NCI-H1436 treated with DMSO at 0.1 percent for 48 hours (cell line): ENCODE measurements at places on chromosomes 7 and 10.

DNA sequence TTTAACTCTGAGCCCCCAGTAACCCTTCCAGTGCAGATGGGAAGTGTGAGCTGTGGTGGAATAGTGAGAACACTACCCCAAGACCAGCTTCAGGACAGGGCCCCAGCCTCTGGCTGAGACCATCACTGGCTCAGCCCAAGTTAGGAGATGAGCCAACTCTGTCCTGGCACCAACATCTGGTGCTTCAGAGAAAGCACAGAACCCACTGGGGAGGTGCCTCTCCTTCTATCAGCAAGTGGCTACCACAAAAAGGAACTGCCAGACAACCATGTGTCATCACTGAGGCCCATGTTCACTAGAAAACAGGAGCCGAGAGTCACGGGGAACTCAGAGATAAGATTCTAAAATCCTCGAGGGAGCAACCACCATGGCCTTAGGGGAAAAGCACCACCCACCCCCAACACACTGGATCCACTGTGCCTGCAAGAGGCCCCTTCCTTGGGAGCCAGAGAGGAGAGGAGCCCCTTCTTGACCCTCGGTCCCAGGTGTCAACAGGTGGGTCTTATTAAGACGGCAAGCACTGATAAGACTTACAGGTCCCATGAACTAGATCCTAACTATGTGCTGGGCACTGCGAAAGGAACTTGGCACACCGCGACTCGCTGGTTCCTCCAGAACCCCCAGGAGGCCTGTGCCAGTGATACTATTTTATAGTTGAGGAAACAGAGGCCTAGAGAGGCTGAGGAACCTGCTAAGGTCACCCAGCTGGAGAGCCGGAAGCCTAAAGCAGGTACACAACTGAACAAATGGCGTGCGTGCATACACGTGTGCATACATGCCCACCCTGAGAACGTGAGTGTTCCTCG is 102.7 kb downstream of the FAM53B start:
- no peak for DNase-seq

DNA sequence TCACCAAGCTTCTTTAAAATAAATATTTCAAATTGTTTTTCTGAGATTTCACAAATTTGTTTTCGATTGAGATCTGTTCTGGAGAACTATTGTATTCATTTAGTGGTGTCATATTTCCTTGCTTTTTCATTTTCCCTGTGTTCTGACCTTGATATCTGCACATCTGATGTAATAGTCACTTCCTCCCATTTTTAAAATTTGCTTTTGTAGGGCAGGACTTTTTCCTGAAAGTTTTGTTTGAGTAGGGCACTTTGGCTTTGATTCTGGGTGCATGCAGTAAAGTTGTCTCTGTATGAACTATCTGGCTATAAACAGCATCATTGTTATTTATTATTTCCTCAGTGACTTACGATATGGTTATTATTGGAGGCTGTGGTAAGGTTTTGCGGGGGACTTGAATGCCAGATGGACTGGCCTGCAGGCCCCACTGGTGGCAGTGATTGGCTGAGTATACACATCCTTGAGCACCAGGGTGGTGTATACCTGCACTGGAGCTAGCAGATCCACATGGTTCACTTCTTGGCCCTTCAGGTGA is 83.6 kb downstream of the CSTF2T start:
- no peak for DNase-seq

DNA sequence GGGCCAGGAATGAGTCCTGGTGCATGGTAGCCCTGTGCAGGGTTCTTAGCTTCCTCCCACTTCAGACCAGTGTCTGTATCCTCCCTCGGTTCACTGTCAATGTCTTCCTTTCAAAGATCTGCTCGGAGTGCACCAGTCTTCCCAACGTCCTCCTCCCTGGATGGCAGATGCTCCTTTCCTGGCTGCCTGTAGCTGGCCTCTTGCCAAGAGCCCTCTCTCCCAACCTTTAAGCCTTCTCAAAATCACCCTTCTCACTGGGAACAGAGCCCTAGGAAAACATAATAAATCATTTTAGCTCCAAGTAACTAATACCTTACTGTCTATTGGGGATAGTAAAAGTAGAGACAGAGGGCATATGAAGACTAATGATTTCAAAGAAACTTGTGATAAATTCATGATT is 490.6 kb downstream of the CCSER2 start:
- DNase-seq = no peak

GRCh38 chr7:21640105-21640504 is 97.3 kb downstream of the DNAH11 start:
- DNase-seq = no peak

GRCh38 chr7:3356173-3356572 is 55.1 kb downstream of the SDK1 start:
- DNase-seq = no peak

- DNase-seq = no peak
Measured at GRCh38 chr7:30470771-30471170, 7.8 kb downstream of the NOD1 start.

DNA sequence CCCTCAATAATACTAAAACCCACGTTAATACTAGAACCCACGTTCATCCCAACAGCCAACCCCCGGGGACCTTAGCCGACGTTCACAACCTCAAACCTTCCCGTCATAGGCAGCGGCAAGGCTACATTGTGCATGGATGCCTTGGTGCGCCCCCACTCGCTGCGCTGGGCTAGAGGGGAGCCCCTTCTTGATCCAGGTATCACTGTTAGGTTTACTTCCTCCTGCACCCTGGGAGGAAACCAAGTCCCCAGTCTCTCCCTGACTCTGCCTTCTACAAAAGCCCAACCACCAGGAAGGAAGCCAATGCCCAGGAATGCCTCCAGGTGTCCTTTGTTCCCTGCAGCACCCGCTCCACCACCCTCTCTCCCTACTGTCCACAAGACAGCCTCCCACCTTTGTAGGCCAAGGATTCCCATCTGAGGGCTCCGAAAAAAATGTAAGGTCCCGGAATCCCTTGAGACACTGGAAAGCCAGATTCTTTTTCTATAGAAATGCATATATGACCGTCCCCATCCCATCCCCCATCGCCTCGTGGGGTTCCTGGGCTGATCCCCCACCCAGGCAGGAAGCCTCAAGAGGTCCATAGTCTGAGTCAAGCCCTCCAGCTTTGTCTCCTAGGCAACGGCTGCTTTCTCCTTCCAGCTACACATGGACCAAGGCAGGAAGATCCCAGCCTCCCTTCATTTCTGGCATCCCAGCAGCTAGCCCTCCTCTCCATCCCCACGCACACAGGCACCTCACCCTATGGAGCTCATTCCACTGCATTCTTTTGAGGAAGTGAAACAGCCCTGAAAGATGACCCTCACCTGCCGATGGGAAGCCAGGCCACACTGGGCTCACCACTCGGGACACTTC is 25.2 kb downstream of the CTBP2 start:
- no peak for DNase-seq
